ENCODE measurements at places on chromosomes 3 and 15.

DNA sequence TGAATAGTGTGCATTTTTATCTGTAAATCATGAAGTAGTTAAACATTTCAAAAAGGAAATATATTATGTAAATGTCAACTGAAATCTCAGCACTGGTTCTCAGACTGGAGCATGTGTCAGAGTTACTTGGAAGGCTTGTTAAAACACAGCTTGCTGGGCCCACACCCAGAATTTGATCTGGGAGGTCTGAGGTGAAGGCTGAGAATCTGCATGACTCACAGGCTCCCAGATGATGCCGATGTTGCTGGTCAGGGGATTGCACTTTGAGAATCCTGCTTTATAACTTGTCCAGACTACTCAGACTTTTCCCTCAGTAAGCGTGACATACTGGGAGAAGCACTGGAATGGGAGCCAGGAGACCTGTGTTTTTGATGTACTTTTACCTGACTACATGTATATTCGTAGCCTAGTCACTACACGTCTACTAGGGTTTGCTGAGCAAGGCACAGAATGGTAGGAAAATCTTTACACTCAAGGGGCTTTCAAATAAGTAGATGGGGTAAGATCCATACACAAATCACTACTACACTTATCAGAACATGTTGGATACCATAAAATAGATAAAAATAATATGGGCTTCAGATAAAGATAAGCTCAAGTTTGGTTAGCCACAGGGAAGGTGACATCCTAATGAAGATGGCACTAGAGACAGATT lies 77.1 kb upstream of the MEX3B start:
- no peak for DNase-seq

DNA sequence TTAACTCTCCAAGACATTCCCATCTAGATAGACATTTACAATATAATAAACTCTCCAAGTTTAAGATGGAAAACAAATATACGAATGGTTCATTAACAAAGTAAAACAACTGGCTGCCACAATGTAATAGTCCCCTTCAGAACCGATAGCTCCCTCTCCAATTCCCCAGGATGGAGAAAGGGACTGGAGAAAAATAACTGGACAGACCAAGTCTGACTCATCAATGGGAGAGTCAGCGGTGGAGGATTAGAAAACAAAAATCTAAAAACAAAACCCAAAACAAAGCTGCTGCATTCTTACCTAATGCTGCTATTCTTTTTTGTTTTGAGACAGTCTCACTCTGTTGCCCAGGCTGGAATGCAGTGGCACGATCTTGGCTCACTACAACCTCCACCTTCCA lies 468.1 kb downstream of the SHQ1 start:
- DNase-seq, result no peak

DNA sequence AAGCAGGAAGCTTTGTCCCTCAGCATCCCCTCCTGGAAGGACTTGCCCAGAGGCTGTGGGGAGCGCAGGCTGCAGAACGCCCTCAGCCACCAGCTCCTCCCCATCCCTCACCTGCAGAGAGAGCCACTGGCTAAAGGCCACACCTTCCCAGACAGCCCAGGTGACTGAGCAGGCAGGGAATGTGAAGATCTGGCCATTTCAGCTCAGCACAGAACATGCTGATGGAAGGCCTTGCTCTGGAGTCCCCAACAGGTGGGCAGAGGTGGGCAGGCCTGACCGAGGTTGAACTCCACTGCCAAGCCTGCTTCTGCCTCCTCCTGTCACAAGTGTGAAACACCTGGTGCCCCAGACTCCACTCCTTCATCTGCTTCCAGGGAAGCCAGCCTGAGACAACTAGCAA lies 50.7 kb upstream of the SEC61A1 start:
- DNase-seq, result no peak

DNA sequence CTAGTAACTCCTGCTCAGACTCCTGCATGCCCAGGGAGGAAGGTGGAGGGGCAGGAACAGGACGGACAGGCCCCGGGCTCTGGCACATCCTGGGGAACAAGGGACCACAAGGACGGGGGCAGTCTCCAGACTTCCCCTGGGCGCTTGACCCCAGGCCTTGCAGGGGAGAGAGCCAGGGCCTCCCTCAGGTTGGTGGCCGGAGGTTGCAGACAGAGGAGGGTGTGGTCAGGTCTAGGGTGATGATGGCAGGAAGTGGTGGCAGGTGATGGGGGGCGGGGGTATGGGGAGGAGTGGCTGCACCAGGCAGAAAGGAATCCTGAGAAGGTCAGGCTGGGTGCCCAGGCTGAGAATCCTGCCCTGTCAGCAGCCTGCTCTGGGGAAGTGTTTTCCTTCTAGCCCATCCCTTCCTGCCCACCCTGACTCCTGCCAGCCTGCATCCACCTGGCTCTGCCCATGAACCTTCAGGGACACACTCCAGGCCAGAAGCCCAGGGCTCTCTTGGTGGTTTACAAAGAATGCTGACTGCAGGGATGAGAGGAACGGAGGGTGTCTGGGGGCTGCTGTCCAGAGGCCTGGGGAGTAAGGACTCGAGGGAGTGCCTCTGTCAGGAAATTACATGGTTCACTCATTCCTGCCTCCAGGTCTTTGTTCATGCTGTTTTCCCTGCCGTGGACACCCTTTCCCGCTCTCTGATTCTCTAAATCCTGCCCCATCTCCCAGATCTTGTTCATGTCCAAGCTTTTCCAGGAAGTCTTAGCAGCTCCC lies 15.8 kb downstream of the LOXL1 start:
- no peak for DNase-seq

DNA sequence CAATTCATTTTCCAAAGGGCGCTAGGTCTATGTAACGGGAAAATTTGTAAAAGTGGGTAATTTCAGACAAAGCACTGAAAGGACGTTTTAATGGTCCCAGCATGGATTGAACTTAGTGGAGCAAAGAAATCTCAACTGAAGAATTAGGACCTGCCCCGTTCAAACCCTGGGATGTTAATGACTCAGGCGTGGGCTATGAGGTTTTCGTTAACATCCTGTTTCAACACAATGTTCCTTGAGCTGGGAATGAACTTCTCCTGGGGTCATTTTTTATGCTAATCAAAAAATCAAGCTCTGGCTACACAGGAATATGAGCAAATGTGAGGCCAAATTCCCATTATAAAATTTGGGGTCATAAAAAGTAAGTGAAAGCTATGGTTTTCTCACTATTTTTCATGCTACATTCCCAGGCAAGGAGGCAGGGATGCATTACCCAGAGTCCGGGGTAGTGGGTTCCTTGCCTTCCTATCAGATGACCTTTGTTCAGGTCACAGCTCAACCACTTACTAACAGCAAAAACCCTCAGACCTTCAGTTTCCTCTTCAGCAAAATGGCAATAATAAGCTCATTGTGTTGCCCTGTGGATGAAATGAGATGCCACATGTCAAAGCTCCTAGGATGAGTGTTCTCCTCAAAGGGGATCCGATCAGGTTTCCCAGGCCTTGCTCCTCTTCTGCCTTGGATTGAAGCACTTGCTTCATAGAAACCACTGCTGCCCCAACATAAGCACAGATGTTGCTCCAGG lies 271.4 kb downstream of the ARRDC4 start:
- no peak for DNase-seq

DNA sequence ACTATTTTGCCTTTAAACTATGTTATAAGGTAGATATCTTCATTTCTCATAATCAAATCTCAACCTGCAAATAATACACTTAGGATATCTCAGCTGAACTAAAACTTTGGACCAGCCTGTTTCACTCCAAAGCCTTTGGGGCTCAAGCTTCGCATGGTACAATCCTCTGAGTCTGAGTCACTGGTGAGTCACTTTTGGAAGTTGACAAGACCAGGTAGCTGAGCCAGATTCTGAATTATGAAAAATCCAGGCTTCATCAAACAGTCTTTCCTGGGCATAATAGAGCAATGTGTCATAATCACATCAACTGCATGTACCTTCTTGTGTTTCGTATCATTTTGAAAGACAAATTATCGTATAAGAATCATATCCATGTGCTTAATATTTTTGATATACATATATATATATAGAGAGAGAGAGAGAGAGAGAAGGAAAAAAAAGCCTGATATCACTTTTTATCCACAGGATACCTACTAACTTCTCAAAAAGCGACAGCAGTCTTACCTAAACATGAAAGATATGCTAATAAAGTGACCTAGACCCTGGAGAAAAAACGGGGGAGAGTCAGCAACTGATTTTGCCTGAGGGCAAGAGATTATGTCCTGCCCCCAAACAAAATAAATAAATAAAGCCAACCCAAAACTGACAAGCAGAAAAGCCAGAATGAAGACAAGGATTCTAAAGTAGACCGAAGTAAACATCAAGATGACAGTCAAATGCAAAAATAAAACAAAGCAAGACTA lies 263.9 kb upstream of the TGFBR2 start:
- DNase-seq, result no peak

GRCh38 chr3:13308380-13308801 lies 111.7 kb downstream of the NUP210 start:
- DNase-seq, result no peak

GRCh38 chr15:52071570-52071969 lies 41.0 kb downstream of the BCL2L10 start:
- DNase-seq, result no peak

Data from GF-D8 (cell line).